ENCODE measurements at places on chromosomes 7 and 10. TPM values are rescaled to one million over a fixed set of nuclear protein-coding genes. Genes with fewer than 3 reads are reported as not detected.
A peak's percentile ranks its signal among the peaks of the same experiment; 100 is the strongest.

DNA sequence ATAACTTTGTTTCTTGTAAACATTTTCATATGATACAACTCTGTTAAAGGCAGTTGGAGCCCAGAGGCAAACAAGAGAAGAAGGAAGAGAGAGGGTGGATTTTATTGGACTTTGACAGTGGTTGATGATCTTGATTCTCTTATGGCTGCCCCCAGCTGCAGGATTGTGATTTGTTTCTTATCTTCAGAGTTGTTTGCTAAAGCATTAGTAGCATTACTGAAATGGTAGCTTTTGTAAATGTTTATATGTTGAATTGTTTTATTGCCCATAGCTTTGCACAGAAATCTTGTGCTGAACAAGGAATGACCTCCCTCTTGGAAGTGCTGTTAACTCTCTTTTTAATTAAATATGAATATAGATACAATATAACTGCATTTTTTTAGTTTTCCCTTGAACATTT, 309.4 kb downstream of the AUTS2 start:
- DNase-seq = no peak

- peak; percentile 22 for DNase-seq
Observed at GRCh38 chr10:118251791-118252190, 90.3 kb downstream of the FAM204A start.

GRCh38 chr10:4549139-4549653, 276.8 kb upstream of the AKR1E2 start:
- DNase-seq = peak; percentile 36

The TMEM140 gene
- total RNA-seq = 29.3 TPM

The HOXA4 gene
- total RNA-seq = 0.17 TPM

The ST7 gene
- total RNA-seq = 20.7 TPM

The C1QL3 gene
- total RNA-seq = 2.4 TPM

Measured in renal cortical epithelial cell (primary cell).